ENCODE measurements at places on chromosomes 1 and 21.

DNA sequence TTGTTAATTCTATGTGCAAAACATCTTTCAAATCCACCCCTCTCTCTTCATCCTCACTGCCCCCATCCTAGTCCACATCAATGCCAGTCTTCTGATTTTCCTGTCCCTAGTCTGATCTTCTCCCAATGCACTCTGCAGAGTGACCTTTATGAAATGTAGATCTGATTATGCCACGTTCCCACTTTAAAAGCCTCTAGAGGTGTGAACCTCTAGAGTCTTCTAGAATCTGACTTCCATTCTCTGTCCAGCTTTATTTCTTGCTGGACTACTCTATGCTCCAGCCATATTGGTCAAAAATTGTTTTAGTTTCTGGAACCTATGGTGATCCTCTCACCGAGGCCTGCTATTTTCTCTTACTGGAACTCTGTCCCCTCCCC, 32.5 kb downstream of the ZNF648 start:
- no peak for DNase-seq

DNA sequence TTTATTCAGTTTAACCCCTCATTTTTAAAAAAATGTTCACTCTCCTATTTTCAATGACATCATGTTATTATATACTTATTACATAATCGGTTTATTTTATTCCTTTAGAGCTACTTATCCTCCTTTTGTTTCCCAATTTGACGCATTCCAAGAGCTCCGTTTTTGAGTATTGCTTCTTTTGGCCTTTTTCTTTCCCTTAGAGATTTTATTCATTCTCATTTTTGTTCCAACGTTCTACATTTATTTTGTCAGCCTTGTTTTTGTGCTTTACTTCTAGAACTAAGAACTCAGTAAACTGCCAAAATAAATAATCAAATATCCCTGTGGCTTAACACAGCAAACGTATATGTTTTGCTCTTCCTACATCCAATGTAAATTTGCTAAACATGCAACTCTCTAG, 769.1 kb downstream of the NCAM2 start:
- no peak for DNase-seq

DNA sequence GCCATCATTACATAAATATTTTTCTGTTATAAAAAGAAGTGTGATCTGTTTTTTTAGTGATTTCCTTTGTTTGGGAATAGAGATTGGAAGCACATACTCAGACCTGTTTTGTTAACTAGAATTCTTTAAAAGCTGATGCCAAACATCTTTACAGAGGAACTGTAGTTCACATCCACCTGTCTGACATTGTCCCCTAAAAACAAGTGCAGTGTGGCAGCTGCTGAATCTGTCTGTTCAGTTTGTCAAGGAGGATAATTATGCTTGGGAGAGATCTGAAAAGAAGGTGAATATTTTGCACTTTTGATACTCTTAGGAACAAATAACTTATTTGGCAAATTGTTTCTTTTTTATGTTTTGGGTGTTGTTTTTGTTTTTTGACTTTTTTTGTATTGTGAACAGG, 13.6 kb downstream of the AGMAT start:
- no peak for DNase-seq

GRCh38 chr1:96388421-96389310, 332.9 kb upstream of the PTBP2 start:
- DNase-seq: no peak

- no peak for DNase-seq
Measured at GRCh38 chr1:188170935-188171334, 1342.2 kb downstream of the PLA2G4A start.

GRCh38 chr1:55870106-55870505, 654.9 kb upstream of the USP24 start:
- no peak for DNase-seq

DNA sequence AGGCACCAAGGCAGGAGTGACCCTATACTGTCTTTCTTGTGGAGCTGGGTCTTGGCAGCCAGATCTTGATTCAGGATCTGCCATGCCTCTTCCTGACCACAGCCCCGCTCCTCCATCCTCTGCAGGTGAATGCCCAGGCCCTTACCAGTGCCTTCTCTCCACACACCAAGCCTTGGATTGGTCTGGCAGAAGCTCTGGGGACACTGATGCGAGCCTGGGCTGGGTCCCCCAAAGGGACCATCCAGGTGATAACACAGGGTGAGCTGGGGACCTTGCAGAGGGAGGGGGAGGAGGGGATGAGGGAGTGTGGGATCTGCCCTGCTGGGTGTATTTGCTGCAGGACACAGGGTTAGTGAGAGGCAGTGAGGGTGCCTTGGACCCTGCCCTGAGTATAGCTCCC, 28.4 kb downstream of the HMGCS2 start:
- no peak for DNase-seq

DNA sequence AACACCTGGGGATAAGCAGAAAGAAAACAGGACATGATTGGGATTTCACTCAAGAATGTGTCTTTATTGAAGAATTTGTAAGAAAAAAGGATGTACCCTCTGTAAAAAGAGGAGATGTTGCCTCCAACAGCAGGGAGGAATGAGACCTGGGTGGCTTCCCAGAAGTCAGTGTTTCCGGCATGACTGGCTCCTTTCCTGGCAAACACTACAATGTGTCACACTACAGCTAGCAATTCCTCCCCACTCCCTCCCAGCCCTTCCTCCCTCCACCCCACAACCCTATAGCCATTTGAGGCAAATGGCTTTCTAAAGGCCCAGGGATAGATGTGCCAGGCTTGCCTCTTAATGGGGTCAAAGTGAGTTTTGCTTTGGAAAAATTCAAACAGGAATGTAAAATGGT, 11.5 kb upstream of the COL8A2 start:
- peak; percentile 62 for DNase-seq

GRCh38 chr1:168092566-168093355, 44.0 kb downstream of the GPR161 start:
- DNase-seq: no peak

GRCh38 chr1:223847781-223848345, 2.1 kb upstream of the TP53BP2 start:
- DNase-seq: no peak

DNA sequence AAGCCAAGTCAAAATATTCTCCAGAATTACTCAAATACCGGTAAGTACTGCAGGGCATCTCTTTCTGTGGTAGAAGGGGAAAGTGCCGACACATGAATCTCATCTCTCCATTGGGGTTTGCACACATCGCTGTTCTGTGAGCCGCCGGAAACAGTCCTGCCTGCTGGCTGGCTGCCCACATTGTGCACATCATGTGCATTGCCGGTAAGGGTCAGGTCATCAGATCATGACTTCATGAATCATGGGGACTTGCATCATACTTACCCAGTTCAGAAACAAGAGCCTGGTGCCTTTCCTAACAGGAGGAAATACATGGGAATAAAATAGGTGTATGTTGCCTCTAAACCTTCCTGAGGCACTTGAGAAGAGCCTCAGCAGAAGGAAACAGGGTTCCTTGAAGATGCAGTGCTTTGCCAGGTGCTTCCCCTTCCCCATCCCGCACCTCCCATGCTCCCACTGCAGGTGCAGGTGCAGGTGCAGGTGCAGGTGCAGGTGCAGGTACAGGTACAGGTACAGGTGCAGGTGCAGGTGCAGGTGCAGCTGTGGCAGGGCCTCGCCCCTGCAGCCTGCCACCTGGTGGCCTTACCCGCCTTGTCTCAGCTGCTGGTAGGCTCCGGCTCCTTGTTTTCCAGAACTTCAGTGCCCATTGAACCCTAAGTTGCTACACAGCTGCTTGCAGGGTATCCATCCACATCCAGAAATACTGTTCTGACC, 26.5 kb downstream of the GPR137B start:
- DNase-seq: no peak

GRCh38 chr1:206011057-206011456, 7.9 kb upstream of the RAB7B start:
- no peak for DNase-seq

GRCh38 chr1:109316506-109316905, 9.7 kb upstream of the MYBPHL start:
- DNase-seq: no peak
